Jurkat, Clone E6-1 (cell line): ENCODE measurements at places on chromosomes 2 and 18.

- DNase-seq, result no peak
Measured at GRCh38 chr2:158079672-158080071, 22.0 kb upstream of the UPP2 start.

DNA sequence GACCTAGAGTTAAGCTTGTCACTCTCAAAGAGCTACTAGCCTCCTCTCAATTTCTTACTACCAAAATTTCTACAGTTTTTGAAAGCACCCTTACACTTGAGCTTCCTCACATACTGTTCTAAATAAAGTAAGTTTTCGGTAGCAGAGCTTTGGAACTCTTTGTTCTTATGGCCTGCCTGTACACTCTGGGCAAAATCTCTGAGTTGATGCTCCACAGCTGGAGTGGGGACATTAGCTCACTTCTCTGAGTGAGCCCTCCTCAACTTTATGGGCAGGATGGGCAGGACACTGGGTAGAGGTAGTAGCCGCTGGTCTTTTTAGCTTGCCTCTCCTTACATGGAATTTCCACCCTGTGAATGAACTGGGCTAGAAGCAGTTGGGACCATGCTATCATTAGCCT lies 127.8 kb downstream of the FAM210A start:
- DNase-seq, result no peak

GRCh38 chr2:128395640-128396499 lies 77.2 kb upstream of the HS6ST1 start:
- DNase-seq, result no peak

GRCh38 chr2:60353406-60353800 lies 200.1 kb downstream of the BCL11A start:
- DNase-seq, result no peak

GRCh38 chr2:74583504-74583903 lies 29.0 kb downstream of the DOK1 start:
- DNase-seq, result no peak

DNA sequence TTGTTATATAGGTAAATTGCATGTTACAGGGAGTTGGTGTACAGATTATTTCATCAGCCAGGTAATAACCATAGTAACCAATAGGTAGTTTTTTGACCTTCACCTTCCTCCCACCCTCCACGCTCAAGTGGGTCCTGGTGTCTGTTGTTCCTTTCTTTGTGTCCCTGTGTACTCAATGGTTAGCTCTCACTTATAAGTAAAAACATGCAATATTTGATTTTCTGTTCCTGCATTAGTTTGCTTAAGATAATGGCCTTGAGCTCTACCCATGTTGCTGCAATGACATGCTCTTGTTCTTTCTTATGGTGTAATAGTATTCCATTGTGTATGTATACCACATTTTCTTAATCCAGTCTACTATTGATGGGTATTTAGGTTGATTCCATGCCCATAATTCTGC lies 233.7 kb upstream of the EPC2 start:
- DNase-seq, result no peak

DNA sequence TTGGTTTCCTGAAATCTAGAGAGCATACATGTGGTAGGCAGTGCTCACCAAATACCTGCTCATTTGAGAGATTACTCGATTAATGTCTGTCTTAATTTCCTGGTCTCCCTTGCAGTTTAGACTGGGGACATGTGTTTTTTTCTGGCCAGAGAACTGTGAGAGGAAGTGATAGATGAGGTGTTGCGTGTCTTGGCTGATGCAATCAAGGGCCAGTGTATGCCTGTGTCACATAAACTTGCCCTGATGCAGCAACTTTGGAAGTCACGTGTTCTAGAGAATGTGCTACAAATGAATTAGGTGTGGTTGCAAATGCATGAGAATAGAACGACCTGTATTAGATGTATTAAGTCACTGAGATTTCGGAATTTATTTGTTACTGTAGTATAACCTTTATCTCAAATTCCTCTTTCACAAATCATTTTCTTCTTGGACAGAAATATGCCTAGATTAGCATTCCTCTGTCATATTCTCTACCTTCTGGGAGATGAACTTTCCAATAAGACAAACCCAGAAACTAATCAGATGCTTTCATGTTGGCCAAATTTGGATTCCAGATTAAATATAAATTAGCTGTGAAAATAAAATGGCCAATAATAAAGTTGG lies 9.9 kb upstream of the IL1A start:
- no peak for DNase-seq

GRCh38 chr18:31659576-31660177 lies 24.7 kb downstream of the B4GALT6 start:
- no peak for DNase-seq

DNA sequence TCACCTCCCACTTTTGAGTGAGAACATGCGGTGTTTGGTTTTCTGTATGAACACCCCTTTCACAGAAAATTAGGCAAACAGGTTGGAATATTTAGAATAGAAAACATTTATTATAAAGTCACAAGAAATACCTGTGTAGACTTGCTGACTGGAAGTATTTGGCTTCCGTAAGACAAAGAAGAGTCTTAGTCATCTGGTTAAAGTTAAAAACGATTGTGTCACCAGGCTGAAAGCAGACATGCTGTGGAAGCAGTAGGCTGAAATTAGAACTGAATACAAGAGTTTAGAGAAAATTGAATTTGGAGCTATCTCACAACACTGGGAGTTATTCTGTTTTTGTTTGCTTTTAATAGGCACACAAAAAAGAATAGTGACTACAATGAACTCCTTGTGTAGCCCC lies 16.2 kb upstream of the CLASP1 start:
- no peak for DNase-seq

DNA sequence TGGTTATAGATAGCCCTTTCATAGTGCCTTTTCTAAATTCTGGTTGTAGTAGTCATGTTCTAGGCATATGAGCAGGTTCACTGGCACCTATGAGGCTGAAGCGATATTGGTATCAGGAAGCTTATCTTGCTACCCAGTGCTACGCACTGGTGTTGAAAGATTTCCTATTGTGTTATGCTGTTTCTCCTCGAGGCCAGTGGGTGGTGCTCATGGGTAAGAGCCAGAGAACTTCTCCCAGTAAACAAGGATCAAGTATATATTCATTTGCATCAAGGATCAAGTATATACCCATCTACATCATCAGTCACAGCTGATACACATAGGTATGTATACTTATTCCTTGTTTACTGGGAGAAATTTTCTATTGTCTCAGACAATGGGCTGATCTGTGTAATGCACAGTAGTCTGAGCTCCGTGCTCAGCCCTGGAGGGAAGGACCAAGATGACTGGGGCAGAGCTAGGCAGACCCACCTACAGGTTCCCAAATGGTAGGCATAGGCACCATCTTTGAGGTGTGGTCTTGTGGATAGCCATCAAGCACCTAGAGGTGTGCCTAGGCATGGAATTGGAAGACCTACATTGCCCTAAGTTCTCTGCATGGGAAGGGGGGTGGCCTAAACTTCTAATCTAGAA lies 101.2 kb upstream of the GALNT13 start:
- DNase-seq, result no peak

GRCh38 chr2:214103276-214104001 lies 307.4 kb upstream of the VWC2L start:
- peak; percentile 57 for DNase-seq

DNA sequence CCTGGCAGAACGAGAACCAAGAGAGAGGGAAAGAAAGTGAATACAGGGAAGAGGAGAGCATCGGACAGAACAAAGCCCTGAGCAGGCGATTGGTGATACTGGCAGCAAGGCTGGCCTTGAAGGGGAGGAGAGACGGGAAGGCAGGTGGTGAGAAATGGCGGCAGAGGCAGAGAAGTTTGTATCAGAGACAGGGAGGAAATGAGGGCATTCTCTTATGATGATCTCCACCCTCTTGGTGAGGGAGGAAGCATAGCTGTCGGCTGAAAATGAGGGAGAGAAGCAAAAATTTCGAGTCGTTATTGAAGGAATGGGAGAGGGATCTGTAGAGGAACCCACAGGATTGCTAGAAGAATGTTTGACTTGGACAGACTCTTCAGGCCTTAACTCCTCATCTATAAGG lies 80.6 kb downstream of the CLIP4 start:
- no peak for DNase-seq

DNA sequence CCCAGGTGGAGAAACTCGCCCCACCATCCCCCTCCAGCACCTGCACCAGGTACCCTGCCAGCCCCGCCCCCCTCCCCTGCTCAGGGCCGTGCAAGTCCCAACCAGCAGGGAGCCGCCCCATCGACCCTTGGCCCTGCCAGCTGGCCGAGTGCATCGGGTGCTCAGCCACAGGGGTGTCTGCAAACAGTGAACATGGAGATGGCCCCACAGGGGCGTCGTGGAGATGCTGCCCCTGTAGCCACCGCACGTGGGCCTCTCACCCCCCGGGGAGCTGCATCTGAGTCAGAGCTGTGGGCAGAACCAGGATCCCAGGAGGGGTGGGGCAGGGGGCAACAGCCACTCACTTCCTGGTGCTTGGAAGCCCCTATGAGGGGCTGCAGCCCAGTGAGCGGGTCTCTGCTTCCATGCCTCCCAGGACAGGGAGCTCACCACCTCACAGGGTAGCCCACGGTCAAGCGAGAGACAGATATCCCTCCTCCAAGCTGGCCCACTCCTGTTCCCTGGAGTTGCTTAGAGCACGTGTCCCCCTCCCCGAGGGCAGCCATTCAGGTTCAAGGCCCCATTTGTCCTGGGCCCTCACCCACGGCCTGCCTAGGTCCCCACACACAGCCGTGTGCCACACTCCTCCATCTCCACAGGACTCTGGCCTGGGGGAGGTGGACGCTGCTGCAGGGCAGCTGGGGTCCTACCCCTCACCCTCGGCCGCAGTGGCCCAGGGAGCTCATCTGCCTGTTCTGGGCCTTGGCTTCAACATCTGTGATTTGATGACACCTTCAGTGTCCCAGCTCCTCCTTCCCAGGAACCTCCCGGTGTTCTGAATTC lies 1.1 kb upstream of the MAB21L4 start:
- no peak for DNase-seq

DNA sequence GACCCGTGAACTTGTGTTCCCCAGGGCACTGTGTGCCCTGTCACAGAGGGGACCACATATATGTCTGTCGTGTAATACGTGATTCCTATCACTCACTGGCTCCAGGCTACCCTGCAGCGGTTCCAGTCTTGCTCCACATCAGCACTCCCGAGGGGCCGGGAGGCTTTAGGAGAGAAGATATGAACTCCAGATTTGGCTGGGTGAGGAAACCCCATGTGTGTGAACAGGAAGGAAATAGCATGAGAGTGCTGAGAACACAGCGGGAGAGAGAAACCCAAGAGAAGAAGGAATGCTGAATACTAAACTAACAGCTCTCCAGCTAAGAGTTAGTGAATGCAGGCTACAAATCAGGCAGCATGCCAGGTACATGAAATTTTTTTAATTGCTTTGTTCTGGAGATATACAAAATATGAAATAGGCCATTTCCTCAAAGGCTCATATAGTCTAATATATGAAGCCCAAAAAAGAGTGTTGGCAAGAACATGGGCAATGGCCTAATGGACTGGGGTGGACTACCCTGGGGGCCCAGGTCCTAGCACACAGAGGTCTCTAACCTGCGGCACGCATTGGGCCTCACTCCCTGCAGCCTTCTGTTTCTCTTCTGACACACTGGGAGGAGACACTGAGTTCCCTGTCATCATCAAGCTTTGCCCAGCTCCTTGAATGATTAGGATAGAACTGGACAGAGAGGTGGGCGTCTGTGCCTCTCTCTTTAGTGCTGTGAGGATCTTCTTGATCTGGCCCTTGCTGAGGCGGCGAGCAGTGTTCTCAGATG lies 372.8 kb upstream of the RAB6C start:
- DNase-seq, result no peak

- no peak for DNase-seq
Measured at GRCh38 chr18:27546991-27547390, 361.9 kb upstream of the CHST9 start.

- DNase-seq, result no peak
Measured at GRCh38 chr18:59054496-59055287, 85.0 kb upstream of the SEC11C start.

DNA sequence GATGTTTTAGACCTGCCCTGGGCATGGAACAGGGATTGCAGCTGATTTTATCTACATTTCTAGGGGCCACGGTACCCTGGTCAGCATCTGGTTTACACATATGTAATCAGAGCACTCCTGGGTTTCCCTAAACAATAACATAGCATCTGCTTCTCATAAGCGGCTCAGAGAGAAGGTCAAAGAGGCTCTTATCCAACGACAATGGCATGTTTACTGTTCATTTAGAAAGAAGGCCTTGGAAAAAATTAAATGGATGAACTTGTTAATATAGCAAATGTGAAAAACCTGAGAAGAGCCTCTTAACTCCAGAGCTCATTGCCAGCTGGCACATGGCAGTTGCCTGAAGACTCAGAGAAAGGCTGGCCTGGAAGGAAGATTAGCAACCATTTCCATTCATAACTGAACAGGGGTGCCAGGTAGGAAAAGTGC lies 202.8 kb upstream of the THUMPD2 start:
- no peak for DNase-seq

GRCh38 chr18:63753676-63754075 lies 21.5 kb upstream of the SERPINB7 start:
- no peak for DNase-seq

DNA sequence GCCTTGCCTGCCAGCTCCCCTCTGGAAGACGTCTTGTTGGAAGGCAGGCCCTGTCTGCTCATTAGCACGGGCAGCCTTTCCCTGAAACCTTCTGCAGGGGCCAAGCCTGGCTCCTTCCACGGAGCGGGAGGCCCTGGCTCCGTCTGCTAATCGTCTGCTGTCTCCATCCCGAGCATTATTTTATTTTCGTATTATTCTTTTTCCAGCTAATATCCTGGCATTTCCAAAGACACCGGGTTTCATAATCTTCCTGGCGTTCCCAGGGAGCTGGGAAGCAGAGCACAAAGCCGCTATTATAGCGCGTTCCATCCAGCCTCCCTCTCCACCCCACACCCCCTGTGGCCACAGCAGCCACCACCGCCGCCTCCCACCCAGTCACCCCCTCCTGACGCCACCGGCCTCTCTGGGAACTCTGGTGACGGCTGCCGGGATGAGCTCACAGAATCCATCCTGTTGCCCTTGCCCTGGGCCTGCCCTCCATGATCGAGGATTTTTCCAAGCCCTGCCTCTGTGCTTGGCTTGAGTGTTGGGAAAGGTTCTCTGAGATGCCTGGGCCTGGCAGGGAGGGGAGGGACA lies 125.5 kb downstream of the DYSF start:
- DNase-seq, result no peak

DNA sequence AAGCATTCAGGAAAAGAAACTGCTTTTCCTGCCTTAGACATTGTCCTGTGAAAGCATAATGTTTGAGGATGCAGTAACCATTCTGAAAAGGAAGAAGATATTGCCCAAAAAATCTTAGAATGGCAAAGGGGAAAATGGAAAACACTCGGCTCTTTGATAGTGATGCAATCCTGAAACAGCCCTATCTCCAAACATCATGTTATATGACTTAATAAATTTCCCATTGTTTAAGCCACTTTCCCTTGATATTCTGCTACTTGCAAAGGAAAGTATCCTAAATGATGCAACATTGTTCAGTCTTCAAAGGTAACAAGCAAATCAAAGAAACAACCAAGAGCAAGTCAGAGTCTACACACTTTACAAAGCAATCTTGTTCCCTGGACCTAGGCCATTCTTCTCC lies 78.5 kb downstream of the EXOC6B start:
- no peak for DNase-seq

GRCh38 chr2:144595279-144595678 lies 75.4 kb upstream of the ZEB2 start:
- no peak for DNase-seq
